Colonic mucosa (tissue), 4 donors: ENCODE measurements at places on chromosomes 5 and 9. TPM values are rescaled to one million over a fixed set of nuclear protein-coding genes. Genes with fewer than 3 reads are reported as not detected.

DNA sequence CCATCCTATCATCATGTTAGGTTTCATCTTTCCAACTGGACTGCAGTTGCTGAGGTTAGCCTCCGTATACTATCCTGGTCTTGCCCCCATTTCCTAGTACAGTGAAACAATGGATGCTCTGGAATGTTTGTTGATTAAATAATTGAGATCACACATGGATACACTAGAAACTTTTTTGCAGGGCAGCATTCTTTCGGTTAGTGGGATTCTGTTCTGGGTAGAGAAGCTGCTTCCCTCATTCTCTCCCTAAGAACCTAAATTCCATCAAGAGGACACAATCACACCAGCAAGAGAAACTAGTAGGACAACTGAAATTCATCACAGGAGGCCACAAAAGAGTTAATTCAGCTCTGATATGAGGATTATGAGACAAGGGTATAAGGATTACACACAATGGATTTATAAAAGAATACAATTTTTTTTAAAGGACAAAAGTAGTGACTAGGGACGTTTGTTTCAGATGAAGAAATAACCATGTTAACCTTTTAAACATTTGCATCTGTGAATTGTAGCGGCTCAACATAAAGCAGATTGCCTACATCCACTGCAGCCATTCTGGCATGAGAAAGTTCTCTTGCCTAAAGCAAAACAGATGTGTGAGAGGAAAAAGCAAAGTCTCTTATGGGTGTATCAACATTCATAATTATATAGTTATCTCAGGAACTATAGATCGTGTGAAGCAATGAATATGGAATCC is 162.7 kb upstream of the LHFPL2 start:
- no peaks in the 10 kb centered on the region for H3K4me1 ChIP-seq
- no peak overlapping the region for H3K27ac ChIP-seq
- H3K36me3 ChIP-seq: no peaks in the 10 kb centered on the region
- no peak for DNase-seq

GRCh38 chr9:18698992-18699391 is 225.0 kb downstream of the ADAMTSL1 start:
- no peak overlapping the region for H3K27ac ChIP-seq
- DNase-seq: no peak
- H3K36me3 ChIP-seq: no peaks in the 10 kb centered on the region
- H3K27me3 ChIP-seq: no peaks in the 10 kb centered on the region

- no peak overlapping the region for H3K27ac ChIP-seq
- no peak for DNase-seq
Measured at GRCh38 chr5:137792303-137792702, 38.1 kb upstream of the HNRNPA0 start.

The BARHL1 gene
- not detected for total RNA-seq
